Karpas-422 (cell line): ENCODE measurements at places on chromosomes 4 and X.

- DNase-seq: no peak
These were observed 16.2 kb downstream of the GPAT3 start for GRCh38 chr4:83552083-83552482.

GRCh38 chrX:70960730-70961129 is 29.8 kb upstream of the SLC7A3 start:
- no peak for DNase-seq

DNA sequence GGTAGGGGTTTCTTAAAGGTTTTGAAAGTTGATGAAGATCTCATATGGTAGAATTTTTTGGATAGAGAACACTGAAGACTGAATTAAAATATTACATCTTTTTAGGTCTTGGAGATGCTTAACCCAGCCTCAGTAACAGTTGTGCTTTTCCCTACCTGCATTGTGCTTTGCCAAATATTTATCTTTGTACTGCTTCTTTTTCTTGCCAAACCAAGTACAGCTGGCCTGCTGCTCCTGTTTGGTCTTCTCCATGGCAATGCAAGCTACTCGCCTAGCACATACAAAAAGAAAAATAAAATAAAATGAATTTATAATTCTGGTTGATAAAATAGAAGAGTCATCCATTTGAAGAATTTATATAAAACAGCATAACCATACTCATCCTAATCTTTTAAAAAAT is 95.4 kb downstream of the NYX start:
- no peak for DNase-seq

GRCh38 chr4:35106091-35106734 is 1138.1 kb downstream of the ARAP2 start:
- DNase-seq: no peak

- no peak for DNase-seq
These were observed 30.9 kb upstream of the CDKL5 start for GRCh38 chrX:18394477-18394876.

GRCh38 chr4:8913858-8914460 is 42.3 kb upstream of the HMX1 start:
- no peak for DNase-seq

GRCh38 chr4:78244705-78245485 is 187.8 kb downstream of the FRAS1 start:
- no peak for DNase-seq

DNA sequence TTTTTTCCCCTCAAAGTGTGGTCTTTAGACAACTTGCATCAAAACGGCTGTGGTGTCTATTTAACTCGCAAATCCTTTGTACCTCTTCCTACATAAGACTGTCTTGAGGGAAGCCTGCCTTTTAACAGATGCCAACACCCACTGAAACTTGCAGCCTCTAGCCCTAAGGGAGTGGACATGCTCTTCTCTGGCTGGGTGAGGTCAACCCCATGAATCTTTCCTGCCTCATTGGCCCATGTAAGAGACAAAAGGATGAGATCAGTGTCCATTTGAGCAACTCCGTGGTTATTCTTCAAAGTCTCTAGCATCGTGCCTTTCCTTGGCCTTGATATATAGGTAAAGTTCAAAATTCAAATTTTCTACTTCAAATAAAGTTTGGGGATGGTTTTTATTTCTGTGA is 134.7 kb downstream of the SHROOM3 start:
- DNase-seq: no peak
